ENCODE measurements at places on chromosomes 4 and X. TPM values are rescaled to one million over a fixed set of nuclear protein-coding genes. Genes with fewer than 3 reads are reported as not detected.

GRCh38 chrX:132533409-132533808 lies 44.6 kb upstream of the MBNL3 start:
- DNase-seq = no peak

REELD1 gene
- 0.35 TPM for total RNA-seq

- no peak for DNase-seq
Observed at GRCh38 chrX:37453821-37454220, 104.7 kb downstream of the PRRG1 start.

DNA sequence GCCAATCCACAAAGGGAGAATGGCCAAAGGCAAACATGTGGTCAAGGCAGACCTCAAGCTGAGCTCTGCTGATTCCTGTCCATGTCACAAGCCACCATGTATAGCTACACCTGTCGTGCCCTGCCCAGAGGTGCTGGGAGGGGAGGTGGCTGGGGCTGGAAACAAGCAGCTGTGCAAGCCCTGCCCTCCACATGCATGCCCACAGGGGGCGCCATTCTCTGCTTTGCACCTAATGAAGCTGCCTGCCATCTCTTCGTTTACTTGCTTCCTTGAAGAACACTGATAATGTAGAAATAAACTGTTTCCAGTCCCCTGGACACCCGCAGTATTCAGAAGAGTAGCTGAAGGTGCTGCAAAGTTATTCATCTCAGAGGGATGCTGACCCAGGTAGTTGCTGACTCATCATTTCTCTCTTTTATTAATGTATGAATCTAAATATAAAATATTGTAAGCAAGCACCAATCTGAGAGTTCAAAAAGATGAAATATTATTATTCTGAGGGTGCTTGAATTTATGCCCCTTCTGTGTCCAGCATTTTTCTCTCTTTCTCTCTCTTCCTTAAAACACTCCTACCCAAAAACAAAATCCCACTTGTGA lies 278.6 kb downstream of the ADGRA3 start:
- DNase-seq = peak; percentile 44

DNA sequence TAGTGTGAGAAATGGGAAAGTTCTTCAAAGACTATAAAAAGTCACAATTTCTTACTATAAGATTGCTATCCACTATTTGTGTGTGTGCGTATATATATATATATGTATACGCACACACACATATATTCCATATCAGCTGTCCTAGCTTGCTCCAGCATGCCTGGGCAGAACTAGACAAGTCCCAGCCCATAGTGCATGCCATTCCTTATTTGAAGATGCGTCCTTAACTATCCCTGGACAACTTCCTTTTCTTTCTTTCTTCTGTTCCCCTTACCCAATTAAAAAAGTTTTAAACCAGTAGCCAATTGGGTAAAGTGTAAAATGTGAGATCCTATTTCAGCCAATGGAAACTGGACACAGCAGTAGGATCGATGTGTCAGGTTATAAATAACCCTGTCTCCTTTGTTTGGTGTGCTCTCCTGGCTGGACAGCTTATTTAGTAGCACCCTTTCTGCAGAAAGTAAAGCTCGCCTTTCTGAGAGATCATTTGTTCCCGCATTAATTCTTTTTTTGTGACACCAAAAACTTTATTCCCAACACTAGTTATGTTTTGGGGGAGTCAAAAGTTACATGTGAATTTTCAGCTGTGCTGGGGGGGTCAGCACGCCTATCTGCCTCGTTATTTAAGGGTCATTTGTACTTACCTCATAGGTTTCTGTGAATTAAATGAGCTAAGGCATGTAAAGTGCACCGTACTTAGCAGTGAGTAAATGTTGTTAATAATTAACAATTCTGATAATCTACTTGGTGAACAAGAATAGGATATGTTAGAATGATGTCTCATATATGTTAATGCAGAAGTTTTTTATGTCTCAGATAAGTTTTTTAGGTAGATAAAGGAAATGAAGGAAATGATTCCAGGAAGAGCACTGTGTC lies 40.9 kb downstream of the KDM6A start:
- no peak for DNase-seq

GRCh38 chrX:128800138-128800537 lies 723.2 kb downstream of the SMARCA1 start:
- DNase-seq = no peak

DNA sequence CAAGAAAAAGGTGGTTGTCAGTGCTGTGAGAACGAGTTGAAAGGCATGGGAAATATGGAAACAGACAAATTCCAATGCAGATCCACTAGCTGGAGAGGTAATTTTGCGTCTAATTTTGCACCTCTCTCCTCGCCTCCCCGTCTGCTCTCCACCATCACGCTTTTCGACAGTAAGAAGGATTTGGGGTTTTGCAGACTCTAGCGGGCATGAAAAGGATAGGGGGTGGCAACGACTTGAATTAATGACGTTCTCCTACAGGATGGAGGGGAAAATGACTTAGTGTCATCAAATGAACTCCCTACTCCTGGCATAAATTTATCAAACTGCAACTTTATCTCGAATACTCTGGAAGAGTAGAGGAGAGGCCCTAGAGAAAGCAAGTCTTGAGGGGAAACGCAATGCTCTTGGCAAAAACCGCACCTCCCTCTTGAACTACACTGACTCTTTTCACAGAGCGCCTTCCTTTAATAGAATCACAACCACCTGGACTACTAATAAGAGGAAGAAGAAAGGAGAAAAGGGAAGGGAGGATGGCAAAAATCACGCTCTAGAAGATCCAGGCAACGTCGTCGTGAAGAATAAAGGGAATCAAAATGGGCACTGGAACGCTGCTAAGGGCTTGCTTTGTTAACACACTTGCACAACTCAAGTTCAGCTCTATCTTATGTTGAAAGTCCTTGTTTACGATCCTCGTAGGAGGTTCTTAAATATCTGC lies 871 bp upstream of the SLITRK2 start:
- DNase-seq = no peak

DNA sequence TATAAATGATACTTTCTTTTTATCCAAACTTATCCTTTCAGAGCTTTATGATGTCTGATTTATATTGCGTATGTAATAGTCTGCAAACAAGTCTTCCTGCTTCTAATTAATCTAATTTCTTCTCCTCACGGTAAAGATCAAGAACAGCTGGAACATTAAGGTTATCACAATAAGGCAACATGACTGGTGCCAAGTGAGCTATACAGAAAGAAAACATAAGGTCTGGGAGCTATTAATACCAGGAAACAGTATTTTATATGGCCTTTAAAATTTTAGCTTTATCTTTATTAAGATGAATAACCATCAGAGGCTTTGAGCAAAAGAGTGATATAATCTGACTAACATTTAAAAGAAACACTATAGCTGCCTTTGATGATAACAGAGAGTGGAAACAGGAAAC lies 28.7 kb upstream of the CABS1 start:
- DNase-seq = no peak

- DNase-seq = no peak
Observed at GRCh38 chr4:107552306-107552705, 167.7 kb downstream of the PAPSS1 start.

DNA sequence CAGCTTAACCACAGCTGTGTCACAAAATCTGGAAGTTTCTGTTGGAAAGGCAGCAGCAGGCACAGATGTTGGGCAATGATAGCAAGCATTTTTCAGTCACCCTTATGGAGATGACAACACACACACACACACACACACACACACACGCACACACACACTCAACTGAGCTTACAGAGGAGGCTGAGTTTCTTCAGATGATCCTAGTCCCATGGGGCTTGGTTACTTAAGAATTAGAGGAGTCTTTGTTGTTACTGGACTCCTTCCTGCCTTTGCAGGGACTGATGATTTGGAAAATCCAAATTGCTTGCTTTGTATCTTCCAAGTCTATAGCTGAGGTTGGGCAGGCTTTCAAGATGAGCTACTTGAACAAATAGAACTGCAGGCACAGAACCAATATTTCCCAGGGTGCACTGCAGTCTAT lies 740.1 kb upstream of the PITX2 start:
- DNase-seq = no peak

PRR32 gene
- total RNA-seq = not detected
